ENCODE measurements at places on chromosomes 4 and X.

DNA sequence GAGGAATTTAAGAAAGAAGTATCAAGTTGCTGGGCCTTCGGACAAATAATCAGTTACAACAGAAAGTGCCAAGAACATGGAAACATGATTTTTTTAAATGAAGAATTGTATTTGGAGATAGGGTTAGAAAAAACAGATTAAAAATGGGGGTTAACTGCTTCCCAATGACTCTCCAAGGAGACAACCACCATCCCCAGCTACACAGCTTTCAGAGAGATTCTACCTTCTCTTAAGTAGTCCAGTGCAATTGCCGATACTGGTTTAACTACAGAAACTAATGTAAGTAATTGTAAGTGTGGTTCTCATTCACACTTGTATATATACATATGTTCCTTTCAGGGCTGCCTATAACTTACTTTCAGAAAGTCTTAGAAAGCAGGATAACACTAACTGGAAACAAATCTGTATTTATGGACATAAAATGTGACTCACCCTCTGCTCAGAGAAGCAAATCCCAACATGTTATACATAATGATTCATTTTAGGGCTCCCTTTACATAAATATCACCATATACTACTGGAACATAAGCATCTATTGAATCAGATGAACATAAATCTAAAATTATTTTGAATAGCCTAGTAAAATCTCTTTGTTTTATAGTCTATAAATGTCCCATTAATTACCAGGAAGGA lies 248.9 kb upstream of the UGT8 start:
- no peak for DNase-seq

GRCh38 chrX:140701480-140701879 lies 8.1 kb upstream of the LINC00632 start:
- DNase-seq: no peak

GRCh38 chrX:106069048-106069447 lies 30.5 kb upstream of the SERPINA7 start:
- no peak for DNase-seq

DNA sequence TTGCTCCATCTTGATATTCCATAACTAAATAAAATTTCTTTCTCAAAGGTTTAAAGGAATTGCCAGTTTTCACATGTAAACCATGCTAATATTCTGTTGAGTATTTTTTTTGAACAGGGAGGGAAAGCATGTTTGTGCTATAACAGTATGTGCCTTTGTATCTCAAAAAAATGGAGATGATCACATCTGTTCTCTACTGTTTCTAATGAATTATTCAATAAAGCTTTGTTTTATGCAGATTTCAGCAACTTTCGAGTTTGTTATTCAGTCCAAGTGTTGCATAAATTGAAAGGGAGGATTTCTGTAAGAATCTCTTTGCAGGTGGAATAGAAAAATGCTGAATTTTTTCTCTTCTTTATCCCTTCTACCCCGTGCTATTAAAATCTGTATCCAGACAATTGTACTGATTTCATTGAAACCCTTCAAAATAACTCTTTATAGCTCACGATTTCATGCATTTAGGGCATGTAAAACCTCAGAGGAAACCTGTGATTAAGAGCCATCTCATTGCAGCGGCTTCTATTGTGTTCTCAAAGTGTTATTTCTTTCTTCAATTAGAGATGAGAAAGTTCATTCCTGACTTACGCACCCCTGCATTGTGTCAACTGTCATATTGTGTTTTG lies 42.1 kb downstream of the NEIL3 start:
- DNase-seq: no peak

- no peak for DNase-seq
Measured at GRCh38 chr4:122997463-122998101, 75.2 kb upstream of the NUDT6 start.

- no peak for DNase-seq
Measured at GRCh38 chr4:151641167-151641566, 119.6 kb downstream of the GATB start.

- DNase-seq: no peak
Measured at GRCh38 chrX:37755025-37755424, 24.8 kb upstream of the CYBB start.

GRCh38 chr4:48596336-48596735 lies 106.3 kb downstream of the ZAR1 start:
- no peak for DNase-seq

DNA sequence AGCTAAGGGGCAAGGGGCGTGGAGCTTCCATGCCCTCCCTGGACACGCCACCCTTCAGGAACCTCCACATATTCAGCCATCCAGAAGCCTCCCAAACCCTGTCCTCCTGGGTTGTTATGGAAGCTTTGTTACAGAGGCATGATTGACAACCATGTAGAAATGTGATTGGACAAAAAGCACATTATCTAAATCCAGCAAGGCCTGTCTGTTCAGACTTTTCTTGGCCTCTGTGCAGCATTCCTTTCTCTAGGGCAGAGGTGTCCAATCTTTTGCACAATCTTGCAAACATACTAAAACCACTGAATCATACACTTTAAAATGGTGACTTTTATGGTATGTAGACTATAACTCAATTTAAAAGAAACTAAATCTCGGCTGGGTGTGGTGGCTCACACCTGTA lies 12.7 kb downstream of the STEEP1 start:
- DNase-seq: no peak

DNA sequence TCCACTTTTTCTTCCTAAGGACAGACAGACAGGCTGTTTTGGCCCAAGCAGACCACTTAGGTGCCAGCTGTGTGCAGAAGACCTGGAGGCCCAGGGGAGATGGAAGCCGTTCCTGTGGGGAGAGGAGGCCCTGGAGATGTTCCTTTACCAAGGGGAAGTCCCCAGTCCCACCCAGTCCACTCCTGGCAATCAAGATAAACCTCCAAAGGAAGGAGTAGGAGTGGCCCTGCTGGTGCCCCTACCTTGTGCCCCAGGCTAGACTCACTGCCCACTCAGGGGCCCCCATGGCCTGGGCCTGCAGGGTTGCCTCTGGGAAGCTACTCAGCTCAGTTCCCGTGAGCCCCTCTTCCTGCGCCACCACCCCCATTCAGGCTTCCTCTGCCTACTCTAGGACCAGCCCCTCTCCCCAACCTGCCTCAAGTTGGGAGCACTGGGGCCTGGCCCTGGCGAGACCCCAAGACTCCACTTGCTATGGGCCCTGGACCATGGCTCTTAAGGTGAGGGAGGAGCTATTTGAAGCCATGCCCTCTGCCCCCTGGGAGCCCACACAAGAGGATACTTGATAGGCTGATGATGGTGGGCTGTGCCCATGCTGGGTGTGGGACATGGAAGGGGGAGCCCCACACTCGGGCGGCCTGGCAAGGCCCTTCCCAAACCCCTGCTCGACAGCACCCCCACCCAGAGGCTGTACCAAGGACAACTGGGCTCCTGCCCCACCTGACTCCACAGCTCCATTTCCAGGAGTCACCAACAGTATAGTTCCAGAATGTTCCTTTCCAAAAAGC lies 24.8 kb upstream of the RNF4 start:
- no peak for DNase-seq

- no peak for DNase-seq
Measured at GRCh38 chr4:96993560-96993959, 1149.7 kb downstream of the STPG2 start.

DNA sequence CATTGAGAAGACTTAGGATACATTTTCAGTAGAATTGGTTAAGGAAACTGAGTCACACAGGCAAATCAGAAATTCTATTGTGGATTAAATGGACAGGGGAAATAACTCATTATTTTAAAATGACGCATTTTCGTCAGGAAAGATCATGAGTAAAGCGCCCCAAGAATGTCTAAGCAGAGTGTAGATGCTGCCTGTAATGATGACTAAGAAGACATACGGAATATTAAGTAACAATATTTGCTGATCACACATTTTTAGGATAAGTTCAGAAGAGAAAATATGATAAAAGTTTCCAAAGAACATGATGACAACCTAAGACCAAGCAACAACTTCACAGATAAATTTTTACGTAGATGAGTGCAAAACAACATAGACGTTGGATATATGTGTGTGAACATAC lies 596.3 kb upstream of the TENM3 start:
- DNase-seq: no peak

GRCh38 chr4:108431986-108432385 lies 188.4 kb upstream of the RPL34 start:
- DNase-seq: no peak

- DNase-seq: no peak
Measured at GRCh38 chr4:177975315-177975987, 533.2 kb upstream of the AGA start.

GRCh38 chrX:118272242-118272641 lies 73.7 kb upstream of the WDR44 start:
- no peak for DNase-seq

DNA sequence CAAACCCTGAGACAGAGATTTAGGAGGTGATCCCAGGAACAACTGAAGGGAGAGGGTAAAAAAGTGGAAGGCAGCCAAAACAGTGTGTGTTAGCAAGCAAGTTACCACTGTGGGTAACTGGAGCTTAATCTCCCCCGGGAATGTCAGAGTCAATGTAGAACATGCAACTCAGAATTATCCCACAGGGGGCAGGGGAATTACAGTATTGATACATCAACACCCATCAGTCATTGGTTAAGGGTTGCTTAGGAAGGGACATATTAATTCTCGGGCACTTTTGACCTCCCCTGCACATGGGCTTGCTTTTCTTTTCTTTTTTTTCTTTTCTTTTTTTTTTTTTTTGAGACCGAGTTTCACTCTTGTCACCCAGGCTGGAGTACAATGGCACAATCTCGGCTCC lies 29.3 kb downstream of the CXorf58 start:
- DNase-seq: no peak

- no peak for DNase-seq
Measured at GRCh38 chr4:12770351-12770750, 713.8 kb downstream of the RAB28 start.

- no peak for DNase-seq
Measured at GRCh38 chrX:155896512-155896911, 15.4 kb downstream of the VAMP7 start.

GRCh38 chr4:37858872-37859271 lies 32.0 kb upstream of the TBC1D1 start:
- no peak for DNase-seq

GRCh38 chrX:40202456-40202855 lies 104.7 kb upstream of the BCOR start:
- no peak for DNase-seq

- no peak for DNase-seq
Measured at GRCh38 chr4:38769441-38769840, 13.3 kb downstream of the TLR10 start.

DNA sequence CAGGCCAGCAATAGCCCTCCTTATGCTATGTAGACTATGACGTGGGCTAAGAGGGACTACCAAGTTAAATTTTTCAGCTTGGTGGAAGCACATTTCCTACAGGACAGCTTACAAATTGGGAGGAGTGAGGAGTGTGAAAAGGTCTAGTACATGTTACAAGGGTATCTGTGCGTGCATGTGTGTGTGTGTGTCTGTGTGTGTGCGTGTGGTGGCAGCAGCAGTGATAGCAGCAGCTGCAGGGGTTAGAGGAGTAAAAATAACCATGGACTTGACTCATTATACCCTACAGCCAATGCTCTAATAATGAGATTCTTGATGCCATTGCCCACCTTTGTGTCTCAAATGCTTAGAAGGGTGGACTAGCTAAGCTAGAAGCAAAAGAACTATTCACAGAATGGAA lies 88.6 kb downstream of the SLC9A7 start:
- DNase-seq: no peak

GRCh38 chrX:109812236-109812635 lies 79.2 kb upstream of the ACSL4 start:
- no peak for DNase-seq

- DNase-seq: no peak
Measured at GRCh38 chr4:189162888-189163287, 777.8 kb upstream of the FRG1 start.

DNA sequence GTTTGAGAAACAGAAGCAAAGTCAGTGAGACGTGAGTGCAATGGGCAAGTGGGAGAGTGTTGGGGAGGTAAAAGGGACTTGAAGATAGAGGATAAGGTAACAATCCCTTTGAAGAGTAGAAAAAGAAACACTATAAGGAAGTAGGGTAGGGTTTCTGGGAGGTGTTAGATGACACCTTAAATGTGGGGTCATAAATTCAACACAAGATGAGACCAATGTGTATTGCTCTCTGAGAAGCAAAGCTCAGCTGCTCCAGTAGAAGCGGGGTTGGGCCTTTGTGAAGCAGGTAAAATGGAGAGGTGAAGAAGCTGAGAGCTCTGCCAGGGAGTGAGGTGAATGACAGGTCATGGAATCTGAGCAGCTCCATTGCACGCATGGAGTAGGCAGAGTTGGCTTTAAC lies 85.3 kb downstream of the REELD1 start:
- DNase-seq: no peak

DNA sequence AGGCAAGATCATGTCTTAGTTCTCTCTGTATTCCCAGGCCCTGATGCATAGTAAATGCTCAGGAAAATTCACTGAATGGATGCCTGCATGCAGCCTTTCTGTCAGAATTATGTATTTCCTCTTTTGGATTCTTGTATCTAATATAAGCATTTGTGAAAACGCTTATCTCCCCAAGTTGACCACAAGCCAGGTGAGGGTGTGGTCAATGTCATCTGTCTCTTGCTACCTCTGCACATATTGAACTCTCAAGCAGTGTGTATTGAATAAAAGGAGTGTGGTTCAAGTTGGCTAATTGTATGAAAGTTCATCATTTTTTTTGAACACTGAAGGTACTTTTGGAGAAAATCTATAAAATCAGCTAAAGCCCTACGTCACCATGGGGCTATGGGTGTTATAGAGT lies 84.3 kb downstream of the CNGA2 start:
- DNase-seq: no peak

- no peak for DNase-seq
Measured at GRCh38 chrX:68978255-68978654, 149.4 kb downstream of the EFNB1 start.

- no peak for DNase-seq
Measured at GRCh38 chr4:184529283-184529682, 54.9 kb upstream of the IRF2 start.

GRCh38 chr4:13218326-13218958 lies 265.7 kb downstream of the RAB28 start:
- no peak for DNase-seq

Measured in D721Med (cell line).